ENCODE measurements at places on chromosomes 3 and 15.
A peak's percentile ranks its signal among the peaks of the same experiment; 100 is the strongest.

DNA sequence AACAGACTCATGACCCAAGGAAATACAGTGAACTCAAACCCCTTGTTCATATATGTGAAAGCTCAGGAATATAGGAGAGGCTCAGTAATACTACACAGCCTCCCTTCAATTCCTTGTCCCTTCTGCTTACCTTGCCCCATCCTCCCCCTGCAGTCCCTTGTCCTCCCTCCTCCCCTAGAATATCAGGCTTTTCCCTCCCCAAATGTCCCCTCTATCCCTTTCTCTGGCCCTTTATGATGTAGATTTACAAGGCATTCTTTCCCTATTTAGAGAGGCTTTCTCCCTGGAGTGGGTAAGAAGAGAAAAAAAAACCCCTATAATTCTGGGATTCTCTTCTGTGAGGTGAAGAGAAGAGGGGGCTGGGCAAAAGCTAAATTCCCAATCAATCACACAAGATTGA, 64.9 kb upstream of the KBTBD8 start:
- DNase-seq = no peak

DNA sequence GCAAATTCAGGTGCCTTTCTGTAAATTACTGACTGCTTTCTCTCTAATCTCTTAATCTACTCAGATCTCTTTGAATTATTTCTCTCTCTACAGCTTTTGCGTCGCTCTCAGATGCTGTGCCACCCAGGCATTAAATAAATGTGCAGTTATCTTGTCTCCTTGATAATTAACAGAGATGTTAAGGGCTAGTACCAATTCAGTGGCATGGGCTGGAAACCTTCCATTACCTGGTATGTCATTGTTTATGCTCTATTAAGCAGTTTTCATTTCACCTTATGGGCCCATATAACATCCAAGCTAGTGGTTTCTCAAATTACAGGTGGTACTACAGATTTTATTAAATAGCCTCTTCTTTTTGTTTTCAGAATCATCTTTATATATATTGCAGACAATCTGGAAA, 66.0 kb downstream of the PEX5L start:
- no peak for DNase-seq

GRCh38 chr3:152281133-152281713, 12.5 kb downstream of the MBNL1 start:
- peak; percentile 43 for DNase-seq

DNA sequence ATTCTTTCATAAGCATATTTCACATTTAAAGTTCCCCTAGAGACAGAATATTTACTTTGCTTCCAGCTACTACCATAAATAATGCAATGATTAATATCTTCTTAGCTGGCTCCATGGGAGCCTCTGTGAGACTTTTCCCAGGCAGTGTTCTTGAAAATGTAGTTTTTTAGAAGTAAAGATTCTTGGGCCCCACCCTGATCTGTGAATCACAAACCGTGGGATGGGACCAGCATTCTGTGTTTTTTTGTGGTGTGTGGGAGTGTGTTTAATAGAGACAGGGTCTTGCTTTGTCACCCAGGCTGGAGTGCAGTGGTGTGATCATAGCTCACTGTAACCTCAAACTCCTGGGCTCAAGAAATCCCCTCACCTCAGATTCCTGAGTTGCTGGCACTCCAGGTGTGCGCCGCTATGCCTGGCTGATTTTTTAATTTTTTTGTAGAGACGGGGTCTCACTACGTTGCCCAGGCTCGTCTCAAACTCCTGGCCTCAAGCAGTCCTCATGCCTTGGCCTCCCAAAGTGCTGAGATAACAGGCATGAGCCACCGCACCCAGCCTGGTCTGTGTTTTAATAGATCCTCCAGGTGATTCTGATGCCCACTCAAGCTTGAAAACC, 83.0 kb downstream of the KLHL25 start:
- no peak for DNase-seq

GRCh38 chr3:105144837-105145236, 221.9 kb upstream of the ALCAM start:
- no peak for DNase-seq

GRCh38 chr15:36479200-36479896, 100.1 kb upstream of the CDIN1 start:
- peak; percentile 68 for DNase-seq

GRCh38 chr3:178709051-178709450, 172.8 kb downstream of the KCNMB2 start:
- no peak for DNase-seq

DNA sequence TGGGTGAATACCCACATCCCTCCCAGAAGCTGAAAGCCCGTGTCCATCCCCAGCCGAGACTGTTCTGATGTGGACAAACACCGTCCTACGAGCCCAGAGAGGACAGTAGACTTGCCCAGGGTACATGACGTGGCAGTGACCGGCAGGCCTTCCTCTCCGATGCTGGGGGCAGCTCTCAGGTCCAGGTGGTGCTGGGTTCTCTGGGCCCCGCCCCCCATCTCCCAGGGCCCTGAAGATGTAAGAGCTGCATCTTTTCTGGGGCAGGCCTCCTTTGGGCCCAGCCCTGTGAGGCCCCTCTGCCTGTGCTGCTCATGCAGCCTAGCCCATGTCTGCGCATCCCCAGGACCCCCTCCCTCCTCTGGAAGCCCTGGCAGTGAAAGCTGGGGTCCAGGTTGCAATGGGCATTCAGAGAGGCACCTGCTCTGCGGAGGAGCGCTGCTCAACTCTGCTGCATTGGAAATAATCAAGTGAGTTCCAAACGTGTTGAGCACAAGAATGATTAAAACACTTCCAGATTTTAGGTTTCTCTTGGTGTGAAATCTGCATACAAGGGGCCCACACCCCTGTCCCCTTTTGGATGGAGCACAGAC, 71.9 kb downstream of the FBLN2 start:
- no peak for DNase-seq

GRCh38 chr3:149167898-149168297, 38.5 kb downstream of the HPS3 start:
- DNase-seq = no peak

- no peak for DNase-seq
These were observed 36.8 kb upstream of the RFTN1 start for GRCh38 chr3:16550305-16550675.
